Stimulated activated CD4-positive, alpha-beta T cell treated with anti-CD3 and anti-CD28 coated beads, Interleukin-4, amount 100 ng/mL, for 4 hours (primary cell): ENCODE measurements at places on chromosomes 16 and 17.
A peak's percentile ranks its signal among the peaks of the same experiment; 100 is the strongest.

GRCh38 chr16:73197598-73197997 is 149.7 kb upstream of the ZFHX3 start:
- DNase-seq: no peak

DNA sequence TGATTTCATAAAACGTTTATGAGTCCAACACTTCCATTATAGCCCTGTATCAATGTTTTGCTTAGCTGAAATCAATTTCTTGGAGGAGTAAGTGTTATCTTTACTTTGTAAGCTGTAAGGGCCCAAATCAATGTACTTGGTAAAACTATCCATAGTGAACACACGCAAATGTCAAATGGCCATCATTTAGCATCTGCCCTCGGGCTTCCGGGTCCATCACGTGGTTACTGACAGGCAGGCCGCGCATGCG is 687 bp upstream of the NARF start:
- no peak for DNase-seq

DNA sequence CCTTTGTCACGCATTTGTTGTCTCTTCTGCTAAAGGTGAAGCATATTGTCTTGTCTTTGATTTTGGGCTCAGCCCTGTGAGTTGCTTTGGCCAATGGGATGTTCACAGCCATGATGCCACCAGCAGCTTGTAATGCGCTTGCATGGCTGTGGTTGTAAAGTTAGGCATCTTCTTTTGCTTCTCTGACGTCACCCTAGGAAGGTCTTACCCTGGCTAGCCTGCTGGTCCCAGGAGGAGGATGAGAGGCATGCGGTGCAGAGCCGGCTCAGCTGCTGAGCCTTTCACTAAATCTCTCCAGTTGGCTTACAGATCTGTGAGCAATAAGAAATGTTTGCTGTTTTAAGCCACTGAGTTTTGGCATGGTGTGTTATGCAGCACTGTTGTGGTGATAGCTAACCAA is 40.8 kb downstream of the IRX6 start:
- no peak for DNase-seq

GRCh38 chr17:62995377-62995885 is 29.4 kb downstream of the TANC2 start:
- DNase-seq: no peak

DNA sequence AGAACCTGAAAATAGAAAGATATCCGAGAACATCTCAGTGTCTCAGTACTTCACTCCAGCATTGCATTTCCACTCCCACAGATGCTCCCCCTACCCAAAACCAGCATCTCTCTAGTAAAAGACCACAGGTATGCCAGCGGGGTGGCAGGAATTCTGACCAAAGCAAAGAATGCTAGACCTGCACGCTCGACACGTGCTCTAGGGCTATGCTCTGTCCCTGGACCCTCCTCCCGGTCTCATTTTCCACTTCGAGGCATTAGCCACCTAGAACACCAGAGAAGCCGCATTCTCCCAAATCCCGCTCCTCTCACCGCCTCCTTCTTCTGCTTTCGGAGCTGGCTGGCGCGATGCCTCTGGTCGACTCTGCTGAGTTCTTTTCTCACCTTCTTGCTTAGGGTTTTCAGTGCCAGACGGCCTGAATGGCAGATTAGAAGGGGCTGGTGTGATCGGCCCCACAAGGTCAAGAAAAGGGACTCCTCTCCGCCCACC is 487 bp downstream of the TSR1 start:
- no peak for DNase-seq

DNA sequence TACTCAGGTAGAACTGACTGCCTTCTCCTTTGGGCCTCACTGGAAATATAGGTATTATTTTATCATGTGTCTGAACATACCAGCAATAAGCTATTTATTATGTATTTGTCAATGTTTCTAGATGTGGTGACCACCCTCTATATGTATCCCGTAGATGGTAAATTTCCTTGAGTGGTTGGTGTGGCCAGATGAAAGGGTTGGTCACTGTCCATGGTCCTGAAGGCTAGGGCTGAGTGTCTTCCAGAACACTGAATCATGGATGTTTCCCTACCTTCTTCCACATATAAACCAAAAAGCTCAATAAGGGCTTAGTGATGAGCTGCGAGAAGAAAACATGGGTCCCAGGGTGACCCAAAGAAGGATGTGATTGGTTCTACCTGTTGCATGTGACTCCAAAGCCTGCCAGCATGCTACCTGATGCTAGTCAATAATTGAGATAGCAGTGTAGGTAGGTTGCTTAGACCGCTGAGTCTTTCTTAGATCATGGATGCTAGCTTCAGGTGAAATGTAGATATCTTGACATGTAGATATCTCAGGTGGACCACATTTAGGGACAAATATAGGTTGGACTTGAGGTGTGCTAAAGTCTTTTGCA is 150.3 kb downstream of the ASIC2 start:
- DNase-seq: no peak

DNA sequence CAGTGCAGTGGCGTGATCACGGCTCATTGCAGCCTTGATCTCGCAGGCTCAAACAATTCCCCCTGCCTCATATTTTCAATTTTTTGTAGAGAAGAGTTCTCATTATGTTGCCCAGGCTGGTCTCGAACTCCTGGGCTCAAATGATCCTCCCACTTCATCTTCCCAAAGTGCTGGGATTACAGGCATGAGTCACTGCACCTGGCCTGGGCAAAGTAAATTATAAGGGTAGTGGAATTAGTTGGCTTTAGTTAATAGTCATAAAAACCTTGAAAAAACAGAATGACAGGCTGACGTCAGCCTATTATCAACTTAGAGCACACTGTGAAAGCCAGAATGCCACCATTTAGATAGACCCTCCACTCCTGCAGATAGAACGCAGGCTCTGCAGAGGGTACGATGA is 43.5 kb upstream of the B4GALNT2 start:
- DNase-seq: no peak

- DNase-seq: no peak
Measured at GRCh38 chr16:56742030-56742984, 12.4 kb downstream of the NUP93 start.

- no peak for DNase-seq
Measured at GRCh38 chr16:89036776-89037175, 56.9 kb upstream of the ACSF3 start.

- DNase-seq: no peak
Measured at GRCh38 chr17:31371511-31372097, 19.9 kb upstream of the RAB11FIP4 start.

GRCh38 chr17:34850964-34851363 is 110.3 kb downstream of the CCT6B start:
- DNase-seq: no peak

GRCh38 chr16:66220702-66221101 is 145.8 kb upstream of the CDH5 start:
- no peak for DNase-seq

DNA sequence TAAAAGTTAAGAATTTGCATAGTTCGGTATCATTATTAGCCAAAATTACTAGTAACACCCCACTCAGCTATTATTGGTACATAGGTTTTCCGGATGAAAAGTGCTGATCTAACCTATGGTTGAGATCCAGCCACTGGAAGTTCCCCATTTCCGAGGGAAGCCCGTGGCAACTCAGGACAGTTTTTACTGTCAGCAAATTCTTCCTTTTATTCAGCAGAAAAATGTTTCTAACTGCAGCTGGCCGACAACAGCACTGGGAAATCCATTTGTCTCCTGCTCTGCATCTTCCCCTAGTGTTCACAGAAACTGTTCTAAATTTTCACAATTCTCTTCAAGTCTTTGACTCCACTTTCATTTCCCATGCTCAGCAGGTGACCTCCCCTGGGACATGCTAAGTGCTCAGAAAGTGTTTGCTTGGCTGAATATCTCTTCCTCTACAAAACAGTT is 15.5 kb upstream of the MMD start:
- DNase-seq: no peak

DNA sequence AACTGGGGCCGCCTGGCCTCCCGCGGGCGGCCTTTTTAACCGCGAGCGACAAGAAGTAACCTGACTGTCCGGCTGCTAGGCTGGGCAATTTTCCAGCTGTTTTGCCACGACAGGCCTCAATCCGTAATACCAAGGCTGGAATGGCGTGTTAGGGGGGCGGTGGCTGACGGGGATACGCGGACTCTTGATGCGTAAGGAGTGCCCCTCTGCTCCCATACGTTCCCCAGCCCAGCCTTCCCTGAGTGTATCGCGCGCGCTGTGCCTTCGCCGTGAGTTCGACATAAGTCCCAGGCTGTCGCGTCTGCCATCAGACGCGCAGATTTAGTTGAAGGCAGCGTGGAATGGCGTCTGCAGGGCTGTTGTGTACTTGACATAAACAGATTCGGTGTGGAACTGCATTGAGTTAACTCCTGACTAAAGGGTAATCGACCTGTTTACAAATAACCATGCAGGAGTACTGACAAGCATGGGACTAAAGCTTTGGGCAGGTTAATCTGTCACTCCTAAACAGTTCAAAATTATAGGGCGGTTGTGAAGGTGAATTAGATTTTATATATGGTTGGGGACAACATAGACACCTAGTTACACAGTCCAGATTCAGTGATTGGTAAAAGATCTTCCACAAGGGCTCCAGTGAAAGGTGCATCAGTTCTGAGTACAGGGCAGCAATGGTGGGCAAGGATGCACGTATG is 16.6 kb upstream of the ERN1 start:
- DNase-seq: no peak

DNA sequence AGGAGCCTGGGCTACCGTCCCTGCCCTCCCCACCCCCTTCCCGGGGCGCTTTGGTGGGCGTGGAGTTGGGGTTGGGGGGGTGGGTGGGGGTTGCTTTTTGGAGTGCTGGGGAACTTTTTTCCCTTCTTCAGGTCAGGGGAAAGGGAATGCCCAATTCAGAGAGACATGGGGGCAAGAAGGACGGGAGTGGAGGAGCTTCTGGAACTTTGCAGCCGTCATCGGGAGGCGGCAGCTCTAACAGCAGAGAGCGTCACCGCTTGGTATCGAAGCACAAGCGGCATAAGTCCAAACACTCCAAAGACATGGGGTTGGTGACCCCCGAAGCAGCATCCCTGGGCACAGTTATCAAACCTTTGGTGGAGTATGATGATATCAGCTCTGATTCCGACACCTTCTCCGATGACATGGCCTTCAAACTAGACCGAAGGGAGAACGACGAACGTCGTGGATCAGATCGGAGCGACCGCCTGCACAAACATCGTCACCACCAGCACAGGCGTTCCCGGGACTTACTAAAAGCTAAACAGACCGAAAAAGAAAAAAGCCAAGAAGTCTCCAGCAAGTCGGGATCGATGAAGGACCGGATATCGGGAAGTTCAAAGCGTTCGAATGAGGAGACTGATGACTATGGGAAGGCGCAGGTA is 762 bp downstream of the CDK12 start:
- no peak for DNase-seq

- no peak for DNase-seq
Measured at GRCh38 chr17:61411261-61412142, 11.9 kb downstream of the TBX2 start.

DNA sequence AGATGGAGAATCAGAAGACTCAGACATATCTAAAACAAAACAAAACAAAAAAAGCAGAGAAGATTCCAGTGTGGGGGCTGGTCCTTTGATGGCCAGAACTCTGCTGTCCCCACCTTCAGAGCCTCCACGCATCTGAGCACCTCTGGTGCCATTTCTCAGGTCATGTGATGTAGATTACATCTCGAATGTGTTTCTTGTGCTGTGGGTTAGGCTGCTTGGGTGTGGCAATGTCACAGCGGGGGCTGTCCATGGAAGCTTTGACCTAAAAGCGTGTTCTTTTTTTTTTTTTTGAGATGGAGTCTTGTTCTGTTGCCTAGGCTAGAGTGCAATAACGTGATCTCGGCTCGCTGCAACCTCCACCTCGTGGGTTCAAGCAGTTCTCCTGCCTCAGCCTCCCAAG is 51.2 kb downstream of the PLD6 start:
- no peak for DNase-seq

DNA sequence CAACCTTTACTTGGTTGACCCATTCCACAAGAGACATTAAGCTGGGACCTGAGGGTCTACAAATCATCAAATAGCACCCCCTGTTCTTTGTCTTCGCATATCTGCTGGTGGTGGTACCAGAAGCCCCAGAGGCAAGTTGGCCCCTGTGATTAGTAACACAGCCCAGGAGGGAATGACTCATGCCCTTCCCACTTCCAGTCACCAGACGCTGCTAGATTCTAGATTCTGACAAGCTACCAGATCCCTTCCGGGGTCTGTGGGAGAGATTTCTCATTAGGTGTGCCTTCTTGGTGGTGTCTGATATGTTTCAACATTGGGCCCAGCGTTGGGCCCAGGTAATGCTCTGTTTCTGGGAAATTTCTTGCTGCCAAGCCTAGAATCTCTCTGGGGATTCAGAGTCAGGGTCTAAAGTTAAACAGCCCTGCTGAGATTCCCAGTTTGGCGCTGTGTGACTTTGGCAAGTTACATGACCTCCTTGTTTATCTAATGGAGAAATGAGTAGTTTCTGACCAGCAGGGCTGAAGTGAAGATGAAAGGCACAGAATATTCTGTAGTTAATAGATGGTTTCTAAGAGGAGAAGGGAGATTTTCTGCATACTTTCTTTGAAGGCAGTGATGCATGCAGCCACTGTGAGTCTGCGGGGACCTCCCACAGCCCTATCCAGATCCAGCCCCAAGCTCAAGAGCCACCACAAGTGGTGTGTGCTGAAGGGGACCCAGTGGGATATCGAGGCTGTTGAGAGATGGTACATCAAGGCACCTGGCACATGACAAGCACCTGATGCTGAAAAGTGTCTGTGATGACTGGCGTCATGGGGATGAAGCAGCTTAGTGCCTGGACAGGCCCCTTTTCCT is 3.9 kb downstream of the TRPV2 start:
- peak; percentile 42 for DNase-seq

DNA sequence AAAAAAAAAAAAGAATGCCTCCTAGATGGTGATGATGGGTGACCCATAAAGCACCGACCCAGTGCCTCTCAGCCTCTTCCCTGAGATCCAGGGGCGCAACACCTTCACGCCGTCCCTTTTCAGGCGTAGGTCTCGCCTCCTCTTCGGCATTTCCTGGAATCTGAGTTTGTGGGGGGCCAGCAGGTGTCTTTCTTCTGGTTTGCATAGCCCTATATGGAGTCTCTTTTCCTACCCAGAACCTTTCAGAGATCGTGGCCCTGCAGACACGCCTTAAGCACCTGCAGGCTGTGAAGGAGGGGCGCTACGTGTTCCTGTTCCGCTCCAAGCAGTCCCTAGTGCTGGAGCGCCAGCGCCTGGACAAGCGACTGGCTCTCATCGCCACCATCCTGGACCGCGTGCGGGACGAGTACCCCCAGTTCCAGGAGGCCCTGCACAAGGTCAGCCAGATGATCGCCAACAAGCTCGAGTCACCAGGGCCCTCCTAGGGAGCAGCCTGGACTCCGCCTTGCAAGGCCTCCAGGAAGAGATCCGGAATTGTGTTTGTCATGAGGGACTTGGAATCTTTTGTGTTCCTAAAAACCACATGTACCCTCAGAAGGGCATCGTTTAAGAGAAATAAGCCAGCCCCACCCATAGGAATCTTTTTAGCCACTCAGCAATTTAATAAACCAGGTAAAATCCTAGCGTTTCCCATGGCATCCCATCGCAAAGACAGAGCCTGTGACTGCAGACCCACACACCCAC is 1.9 kb upstream of the GAA start:
- no peak for DNase-seq
